ENCODE measurements at places on chromosomes 7 and 10. TPM values are rescaled to one million over a fixed set of nuclear protein-coding genes. Genes with fewer than 3 reads are reported as not detected.
A peak's percentile ranks its signal among the peaks of the same experiment; 100 is the strongest.

GRCh38 chr10:96138102-96138501, 8.0 kb downstream of the ZNF518A start:
- H3K27me3 ChIP-seq, result no peaks in the 10 kb centered on the region
- H3K4me3 ChIP-seq, result no peak overlapping the region
- H3K27ac ChIP-seq, result no peak overlapping the region
- H3K4me1 ChIP-seq, result no peaks in the 10 kb centered on the region
- no peak for DNase-seq
- peaks cover 4% of the 10 kb centered on the region for H3K36me3 ChIP-seq

Gene ANKRD7
- 3.3 TPM for total RNA-seq

DNA sequence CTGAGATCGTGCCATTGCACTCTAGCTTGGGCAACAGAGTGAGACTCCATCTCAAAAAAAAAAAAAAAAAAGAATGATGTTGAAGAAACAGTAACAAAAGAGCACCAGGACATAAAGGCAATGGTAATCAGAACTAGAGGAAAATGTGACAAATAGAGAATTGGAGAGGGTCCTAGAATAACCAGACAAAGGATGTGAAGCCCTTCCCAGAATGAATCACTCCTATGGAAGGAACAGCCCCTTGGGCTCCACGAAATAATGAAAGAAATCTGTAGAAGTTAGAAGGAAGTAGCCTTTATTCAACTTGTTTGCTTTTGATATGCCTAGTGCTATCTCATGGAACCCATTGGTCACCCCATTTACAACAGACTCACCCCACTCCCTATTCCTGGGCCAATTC, 169.2 kb downstream of the SUGCT start:
- H3K4me1 ChIP-seq, result peaks cover 22% of the 10 kb centered on the region
- H3K36me3 ChIP-seq, result no peaks in the 10 kb centered on the region
- no peak for DNase-seq
- no peak overlapping the region for H3K4me3 ChIP-seq

DNA sequence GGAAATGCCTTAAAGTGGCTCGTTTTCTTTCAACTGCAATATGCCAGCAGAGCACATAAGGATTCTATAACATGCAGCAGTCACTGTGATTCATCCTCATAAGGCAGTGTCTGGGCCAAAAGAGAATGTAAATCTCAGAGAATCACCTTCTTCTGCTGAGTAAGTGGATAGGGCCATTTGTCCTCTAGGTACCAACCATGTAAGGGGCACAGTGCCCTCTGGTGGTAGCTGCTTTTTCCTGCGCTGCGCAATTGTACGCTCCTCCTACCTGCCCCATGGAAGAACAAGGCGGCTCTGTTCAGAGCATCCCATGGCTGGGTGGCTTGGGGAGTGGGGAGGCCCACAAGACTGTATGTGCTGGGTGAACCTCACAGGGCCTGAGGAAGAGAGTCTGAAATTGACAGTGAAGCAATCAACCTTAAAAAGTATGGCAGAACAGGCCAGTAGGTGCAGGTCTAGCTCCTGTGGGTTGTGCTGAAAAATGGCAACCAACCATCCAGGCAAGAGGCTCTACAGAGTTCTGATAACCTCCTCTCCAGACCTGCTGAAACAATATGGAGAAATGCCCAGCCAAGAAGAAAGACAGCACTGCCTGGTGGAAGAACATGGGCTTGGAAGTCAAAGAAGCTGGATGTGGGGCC, 78.6 kb upstream of the C10orf90 start:
- H3K4me3 ChIP-seq, result no peak overlapping the region
- no peaks in the 10 kb centered on the region for H3K27me3 ChIP-seq
- DNase-seq, result peak; percentile 87

DNA sequence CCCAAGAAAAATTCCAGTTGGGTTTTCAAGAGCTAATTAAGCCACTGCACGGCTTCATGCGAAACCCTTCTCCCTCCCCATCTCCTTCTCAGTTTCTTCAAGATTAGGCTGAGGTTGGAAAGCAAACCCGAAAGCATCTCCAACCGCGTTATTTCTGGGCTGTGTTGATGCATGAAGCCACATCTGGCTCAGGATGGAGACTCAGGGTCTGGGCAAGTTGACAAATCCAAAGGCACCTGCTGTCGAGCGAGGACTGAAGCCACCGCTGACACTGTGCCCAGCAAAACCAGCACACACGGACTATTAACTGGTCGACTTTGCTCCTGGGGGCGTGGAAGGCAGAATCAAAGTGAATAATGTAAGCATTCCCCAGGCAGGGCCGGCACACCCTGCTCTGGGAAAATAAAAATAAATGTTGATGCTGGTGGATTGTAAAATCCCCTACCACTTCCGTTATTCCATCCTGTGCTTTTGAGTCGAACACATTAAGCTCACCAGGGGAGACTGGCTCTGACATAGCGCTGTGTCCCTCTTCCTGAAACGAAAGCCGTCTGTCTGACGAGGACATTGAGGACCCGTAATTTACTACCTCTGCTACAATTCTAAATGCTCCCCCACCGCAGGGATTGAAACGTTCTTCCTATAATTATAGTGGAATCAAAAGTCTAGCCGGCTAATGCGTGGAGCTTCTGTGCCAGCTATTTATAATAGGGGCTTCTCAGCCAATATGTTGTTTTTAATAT, 269.8 kb downstream of the ADARB2 start:
- no peak overlapping the region for H3K27ac ChIP-seq
- no peaks in the 10 kb centered on the region for H3K36me3 ChIP-seq
- DNase-seq, result no peak
- no peaks in the 10 kb centered on the region for H3K4me1 ChIP-seq

Gene CALML3
- total RNA-seq, result not detected

DNA sequence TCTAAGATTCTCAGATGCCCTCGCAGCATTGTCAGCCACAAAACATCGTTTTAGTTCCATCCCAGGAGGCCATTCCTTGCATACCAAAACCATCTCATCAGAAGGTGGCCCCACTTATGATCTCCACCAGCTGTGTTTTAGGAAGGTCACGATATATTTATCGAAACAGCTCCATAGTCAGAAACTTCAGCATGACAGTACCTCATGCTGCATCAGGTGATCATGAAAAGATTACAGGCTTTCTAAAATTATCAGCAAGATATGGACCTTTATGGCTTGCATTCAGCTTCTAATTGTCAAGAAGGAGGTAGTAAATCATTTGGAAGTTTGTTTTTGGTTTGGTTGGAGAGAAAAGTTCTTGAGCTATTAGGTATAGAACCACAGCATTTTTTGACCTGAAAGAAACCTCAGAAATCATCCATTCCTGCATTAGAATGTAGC, 20.0 kb downstream of the JAZF1 start:
- no peaks in the 10 kb centered on the region for H3K36me3 ChIP-seq
- no peak for DNase-seq
- H3K27ac ChIP-seq, result no peak overlapping the region
- H3K27me3 ChIP-seq, result no peaks in the 10 kb centered on the region
- H3K4me1 ChIP-seq, result peaks cover 24% of the 10 kb centered on the region

GRCh38 chr10:33233635-33234034, 100.8 kb downstream of the NRP1 start:
- no peak overlapping the region for H3K4me3 ChIP-seq
- no peaks in the 10 kb centered on the region for H3K36me3 ChIP-seq
- DNase-seq, result no peak
- no peaks in the 10 kb centered on the region for H3K27me3 ChIP-seq

GRCh38 chr10:55212051-55212450, 411.0 kb upstream of the PCDH15 start:
- H3K27me3 ChIP-seq, result no peaks in the 10 kb centered on the region
- H3K4me3 ChIP-seq, result no peak overlapping the region
- H3K36me3 ChIP-seq, result no peaks in the 10 kb centered on the region
- H3K27ac ChIP-seq, result no peak overlapping the region

Gene ABCC2
- total RNA-seq, result 1.2 TPM

- no peak overlapping the region for H3K27ac ChIP-seq
- no peaks in the 10 kb centered on the region for H3K36me3 ChIP-seq
- no peaks in the 10 kb centered on the region for H3K4me1 ChIP-seq
Observed at GRCh38 chr7:67619175-67619574, 622.5 kb downstream of the TYW1 start.

Gene PNLIP
- not detected for total RNA-seq

Gene GIMAP8
- 15.5 TPM for total RNA-seq

- no peaks in the 10 kb centered on the region for H3K27me3 ChIP-seq
- no peak overlapping the region for H3K4me3 ChIP-seq
- H3K36me3 ChIP-seq, result no peaks in the 10 kb centered on the region
- H3K4me1 ChIP-seq, result no peaks in the 10 kb centered on the region
- no peak overlapping the region for H3K27ac ChIP-seq
- DNase-seq, result no peak
Observed at GRCh38 chr7:5183899-5184298, 6.1 kb upstream of the WIPI2 start.

DNA sequence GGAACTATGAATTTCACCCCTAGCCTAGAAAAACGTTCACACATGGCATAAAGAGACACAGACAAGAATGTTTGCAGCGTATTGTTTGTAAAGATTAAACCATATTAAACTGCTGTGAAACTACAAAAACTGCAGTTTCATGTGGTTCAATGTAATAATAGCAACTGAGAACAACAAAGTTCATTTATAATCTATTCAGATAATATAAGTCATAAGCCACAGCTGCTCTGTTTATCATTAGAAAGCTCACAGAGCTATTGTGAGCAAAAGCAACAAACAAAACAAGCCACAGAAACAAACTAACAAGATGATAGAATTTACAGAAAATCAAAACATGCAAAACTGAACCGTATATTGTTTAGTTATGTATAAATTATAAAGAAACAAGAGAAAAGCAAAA, 113.5 kb downstream of the AHR start:
- H3K27ac ChIP-seq, result no peak overlapping the region
- H3K27me3 ChIP-seq, result no peaks in the 10 kb centered on the region
- H3K36me3 ChIP-seq, result no peaks in the 10 kb centered on the region
- H3K4me3 ChIP-seq, result no peak overlapping the region

DNA sequence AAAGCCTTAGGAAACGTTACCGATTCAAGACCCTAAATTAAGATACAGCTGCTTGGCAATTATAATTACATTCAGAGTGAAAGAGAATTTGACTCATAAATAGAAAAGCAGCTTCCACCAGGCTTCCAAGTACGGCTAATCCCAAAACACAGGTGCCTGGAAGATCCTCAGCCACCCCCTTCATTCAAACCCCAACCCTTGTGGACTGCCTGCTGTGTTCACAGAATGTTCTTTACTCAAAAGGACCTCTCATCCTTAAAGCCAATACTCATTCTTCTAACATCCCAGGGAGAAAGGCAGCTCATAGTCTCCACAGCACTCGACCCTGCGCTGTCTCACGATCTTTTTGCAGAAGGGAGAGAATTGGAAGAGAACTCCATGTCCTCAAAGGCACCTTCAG, 32.9 kb downstream of the RNF32 start:
- no peak overlapping the region for H3K27ac ChIP-seq
- DNase-seq, result no peak
- H3K4me3 ChIP-seq, result no peak overlapping the region
- no peaks in the 10 kb centered on the region for H3K4me1 ChIP-seq
- H3K27me3 ChIP-seq, result no peaks in the 10 kb centered on the region

DNA sequence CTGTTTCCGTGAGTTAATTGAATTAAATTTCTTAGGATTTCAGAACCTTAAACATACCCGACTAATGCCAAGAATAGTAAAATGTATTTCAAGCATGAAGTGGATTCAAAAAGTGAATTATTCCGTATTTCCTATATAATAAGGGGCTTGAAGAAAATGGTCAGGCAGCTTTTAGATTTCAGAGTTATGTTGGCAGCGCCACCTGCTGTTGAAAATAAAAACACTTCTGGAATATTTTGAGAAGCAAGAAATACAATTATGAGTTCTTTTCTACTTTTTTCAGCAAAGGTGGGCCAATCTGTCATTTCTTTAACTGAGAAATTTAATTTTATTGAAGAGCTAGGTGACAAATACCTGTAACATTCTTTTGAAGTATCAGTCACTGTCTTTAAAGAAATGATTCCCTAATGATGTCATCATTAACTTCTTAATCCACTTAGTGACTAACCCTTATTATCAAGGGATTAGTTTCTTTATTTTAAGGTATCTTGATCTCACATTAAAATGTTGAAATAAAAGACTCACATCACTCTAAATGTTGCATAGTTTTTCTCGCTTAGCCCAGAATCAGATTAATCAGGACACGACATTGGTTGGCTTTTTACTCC, 36.6 kb upstream of the AGR3 start:
- peaks cover 6% of the 10 kb centered on the region for H3K4me1 ChIP-seq
- no peak overlapping the region for H3K4me3 ChIP-seq
- H3K27me3 ChIP-seq, result no peaks in the 10 kb centered on the region
- no peaks in the 10 kb centered on the region for H3K36me3 ChIP-seq

DNA sequence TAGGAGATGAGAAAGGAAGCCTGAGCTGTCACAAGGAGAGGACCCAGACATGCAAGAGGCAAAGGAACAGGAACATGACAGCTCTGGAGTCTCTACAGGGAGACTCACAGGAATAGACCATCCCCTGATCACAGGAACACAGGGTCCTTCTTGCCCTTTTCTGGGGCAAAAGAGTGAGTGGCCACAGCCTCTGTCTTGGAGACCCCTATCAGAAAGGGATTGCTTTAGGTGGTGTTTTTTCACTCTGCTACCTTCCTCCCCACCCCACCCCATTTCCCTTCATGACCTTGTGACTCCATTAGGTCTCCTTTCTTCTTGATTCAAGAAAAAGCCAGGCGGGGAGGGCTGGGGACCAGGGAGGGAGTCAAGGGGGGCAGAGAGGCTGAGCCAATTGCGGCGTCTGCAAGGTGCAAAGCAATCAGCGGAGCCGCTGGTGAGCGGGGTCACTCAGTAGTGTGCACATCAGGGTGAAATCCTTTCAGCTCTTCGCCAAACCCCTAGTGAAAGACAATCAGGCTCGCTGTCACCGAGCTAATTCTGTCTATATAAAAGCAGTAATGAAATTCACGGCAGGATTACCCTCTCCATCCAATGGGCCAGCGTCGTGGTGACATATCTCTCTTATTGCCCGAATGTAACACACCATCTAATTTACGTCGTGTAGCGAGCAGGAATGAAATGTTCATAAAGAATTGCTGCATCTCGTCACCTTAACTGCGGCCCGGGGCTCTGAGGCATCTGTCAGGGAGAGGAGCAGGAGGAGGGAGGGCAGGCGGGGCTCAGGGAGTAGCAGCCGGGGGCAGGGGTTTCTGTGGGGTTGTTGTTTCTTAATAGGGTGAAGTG, 31.5 kb upstream of the BTRC start:
- DNase-seq, result no peak
- no peak overlapping the region for H3K27ac ChIP-seq
- H3K4me1 ChIP-seq, result no peaks in the 10 kb centered on the region

Gene UPF2
- total RNA-seq, result 27.4 TPM

DNA sequence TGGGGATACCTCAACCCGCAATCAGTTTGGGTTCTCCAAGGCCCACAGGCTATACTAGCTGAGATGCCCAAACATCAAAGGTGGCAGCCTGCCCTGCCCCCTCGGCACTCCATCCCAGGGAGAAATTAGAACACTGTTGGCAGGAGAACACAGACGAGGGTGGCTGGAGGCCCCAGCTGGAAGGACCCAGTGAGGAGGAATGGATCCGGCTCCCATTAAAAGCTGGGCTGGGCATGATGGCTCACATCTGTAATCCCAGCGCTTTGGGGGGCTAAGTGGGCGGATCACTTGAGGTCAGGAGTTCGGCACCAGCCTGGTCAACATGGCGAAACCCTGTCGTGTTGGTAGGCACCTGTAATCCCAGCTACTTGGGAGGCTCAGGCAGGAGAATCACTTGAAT, 199.9 kb upstream of the GNAI1 start:
- no peaks in the 10 kb centered on the region for H3K4me1 ChIP-seq
- no peak overlapping the region for H3K27ac ChIP-seq
- no peaks in the 10 kb centered on the region for H3K36me3 ChIP-seq
- no peaks in the 10 kb centered on the region for H3K27me3 ChIP-seq

- H3K4me3 ChIP-seq, result no peak overlapping the region
- DNase-seq, result no peak
- no peaks in the 10 kb centered on the region for H3K27me3 ChIP-seq
- H3K4me1 ChIP-seq, result no peaks in the 10 kb centered on the region
Observed at GRCh38 chr7:44395067-44395466, 69.7 kb upstream of the CAMK2B start.

Gene AGR2
- total RNA-seq, result 2.6 TPM
